Left kidney (tissue), 8 donors: ENCODE measurements at places on chromosomes 12 and 14. TPM values are rescaled to one million over a fixed set of nuclear protein-coding genes. Genes with fewer than 3 reads are reported as not detected.
A peak's percentile ranks its signal among the peaks of the same experiment; 100 is the strongest.

DNA sequence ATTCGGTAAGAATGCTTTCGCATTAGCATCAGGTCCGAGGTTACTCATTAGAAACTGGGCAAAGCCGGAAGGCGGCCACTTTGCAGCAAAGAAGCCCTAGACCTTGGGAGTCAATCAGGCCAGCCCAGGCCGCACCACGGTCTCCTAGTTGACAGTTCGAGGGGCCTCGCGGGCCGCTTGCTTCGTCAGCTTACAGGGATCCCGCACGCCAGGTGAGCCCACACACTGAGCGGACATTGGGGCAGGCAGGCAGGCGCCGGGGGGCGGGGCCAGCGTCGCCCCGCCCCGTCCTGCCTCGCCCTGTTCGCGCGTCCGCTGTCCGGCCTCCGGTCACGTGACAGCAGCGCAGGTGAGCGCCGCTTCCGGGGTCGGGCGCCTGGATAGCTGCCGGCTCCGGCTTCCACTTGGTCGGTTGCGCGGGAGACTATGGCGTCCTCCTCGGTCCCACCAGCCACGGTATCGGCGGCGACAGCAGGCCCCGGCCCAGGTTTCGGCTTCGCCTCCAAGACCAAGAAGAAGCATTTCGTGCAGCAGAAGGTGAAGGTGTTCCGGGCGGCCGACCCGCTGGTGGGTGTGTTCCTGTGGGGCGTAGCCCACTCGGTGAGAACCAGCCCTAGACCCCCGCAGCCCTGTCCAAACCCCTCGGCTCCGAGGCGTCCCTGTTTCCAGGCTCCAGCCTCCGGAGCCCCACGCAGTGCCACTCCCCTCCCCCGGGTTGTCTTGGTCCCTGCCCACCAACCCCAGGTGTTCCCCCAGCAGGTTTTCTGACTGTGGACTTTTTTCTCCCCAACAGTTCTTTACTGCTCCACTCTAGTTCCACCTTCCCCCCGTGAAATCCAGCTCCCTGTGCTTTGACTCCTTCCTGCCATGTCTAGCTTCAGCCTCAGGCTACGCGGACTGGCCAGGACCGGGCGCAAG, at the start of gene PIP4K2C:
PIP4K2C (plus strand) TSS at position 329 of the 918 bp plus-strand sequence; CDS start at position 427, 98 bp downstream.
- peak; percentile 79 for DNase-seq

- no peak for DNase-seq
These were observed 24.0 kb upstream of the CKAP4 start for GRCh38 chr12:106271575-106272505.

DNA sequence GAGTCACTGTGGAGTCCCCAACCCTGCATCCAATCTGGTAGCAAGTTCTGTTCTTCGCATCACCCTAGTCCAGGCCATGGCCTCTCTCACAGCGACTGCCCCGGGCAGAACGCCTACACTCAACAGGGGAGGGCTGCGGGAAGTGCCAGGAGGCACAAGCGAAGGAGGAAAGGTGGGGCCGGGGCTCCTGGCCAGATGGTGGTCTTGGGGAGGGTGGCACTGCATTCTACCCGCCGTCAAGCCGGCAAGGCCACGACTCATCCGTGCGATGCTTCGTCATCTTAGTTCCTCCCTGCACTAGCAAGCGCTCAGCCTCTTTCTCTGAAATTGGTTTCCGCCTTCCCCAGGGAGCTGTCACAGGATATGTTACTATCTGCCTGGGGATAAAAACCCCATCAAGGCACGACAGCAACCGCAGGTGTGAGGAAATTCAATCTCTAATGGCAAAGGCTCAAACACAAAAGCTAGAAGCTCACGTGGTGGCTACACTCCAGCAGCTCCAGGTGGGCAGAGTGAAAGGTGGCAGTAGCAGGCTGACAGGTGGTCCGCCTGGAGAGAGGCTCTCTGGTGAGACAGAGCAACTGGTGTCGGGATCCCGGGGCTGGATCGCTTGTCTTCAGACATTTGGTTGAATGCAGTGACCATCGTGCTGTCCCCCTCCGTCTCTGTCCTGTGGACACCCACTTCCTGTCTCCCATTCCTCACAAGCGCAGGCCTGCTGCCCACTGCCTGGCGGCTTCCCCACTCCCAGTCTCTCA, 34.1 kb downstream of the ACADS start:
- DNase-seq, result no peak

POTEM gene
- polyA plus RNA-seq, result not detected
